ENCODE measurements at places on chromosomes 2 and 18.

DNA sequence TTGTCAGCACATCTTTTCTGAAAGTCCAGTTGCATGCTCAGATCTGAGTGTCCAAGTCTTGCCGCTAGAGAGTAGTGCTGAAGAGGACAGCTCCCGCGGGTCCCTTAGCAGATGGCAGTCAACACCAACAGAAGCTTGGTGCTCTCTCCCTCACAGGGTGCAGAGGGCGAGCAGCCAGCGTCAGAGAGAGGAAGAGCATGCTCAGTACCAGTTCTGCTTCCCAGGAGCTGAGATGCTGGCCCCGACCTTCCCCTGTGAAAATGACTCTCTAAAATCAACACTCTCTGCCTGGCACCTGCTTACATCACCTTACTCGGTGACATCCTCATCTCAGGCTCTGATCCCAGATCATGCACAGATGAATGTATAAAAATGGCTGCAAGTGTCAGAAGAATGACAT lies 86.0 kb upstream of the TWIST2 start:
- no peak for DNase-seq

- DNase-seq: no peak
Measured at GRCh38 chr2:6845312-6845711, 20.4 kb downstream of the CMPK2 start.

GRCh38 chr2:163474889-163475288 lies 260.9 kb downstream of the FIGN start:
- no peak for DNase-seq

- no peak for DNase-seq
Measured at GRCh38 chr2:55616551-55617174, 759 bp downstream of the PPP4R3B start.

DNA sequence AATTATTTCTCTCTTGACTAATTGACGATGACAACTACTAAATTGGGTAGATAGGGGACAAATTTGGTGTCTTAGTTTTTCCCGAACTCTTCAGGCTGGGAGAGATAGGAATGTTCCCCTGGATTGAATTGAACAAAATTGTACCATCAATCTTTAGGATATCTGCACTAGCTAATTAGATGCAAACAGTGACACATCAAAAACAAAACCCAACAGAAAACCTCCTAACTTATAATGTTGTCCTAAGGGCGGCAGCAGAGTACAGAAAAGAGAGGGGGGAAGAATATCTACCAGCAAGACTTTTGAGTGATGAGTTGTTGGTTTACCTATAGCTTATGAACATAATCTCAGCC lies 342.9 kb downstream of the INSIG2 start:
- no peak for DNase-seq

DNA sequence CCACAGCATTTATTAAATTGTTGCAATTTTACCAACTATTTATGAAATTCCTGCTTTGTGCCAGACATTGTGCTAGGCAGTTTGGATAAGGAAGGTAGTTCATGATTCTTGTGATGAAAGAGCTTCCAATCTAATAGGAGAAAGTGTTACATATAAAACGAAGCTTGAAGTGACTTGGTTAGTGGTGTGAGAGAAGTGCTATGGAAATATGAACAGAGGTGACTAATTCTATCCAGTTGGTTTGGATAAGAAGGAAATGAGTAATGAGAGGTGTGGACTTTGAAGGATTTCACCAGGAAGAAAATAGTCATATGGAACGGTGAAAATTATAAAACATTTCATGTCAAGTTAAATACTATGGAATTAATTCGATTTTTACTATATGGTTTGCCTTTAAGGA lies 48.6 kb downstream of the EML6 start:
- no peak for DNase-seq

DNA sequence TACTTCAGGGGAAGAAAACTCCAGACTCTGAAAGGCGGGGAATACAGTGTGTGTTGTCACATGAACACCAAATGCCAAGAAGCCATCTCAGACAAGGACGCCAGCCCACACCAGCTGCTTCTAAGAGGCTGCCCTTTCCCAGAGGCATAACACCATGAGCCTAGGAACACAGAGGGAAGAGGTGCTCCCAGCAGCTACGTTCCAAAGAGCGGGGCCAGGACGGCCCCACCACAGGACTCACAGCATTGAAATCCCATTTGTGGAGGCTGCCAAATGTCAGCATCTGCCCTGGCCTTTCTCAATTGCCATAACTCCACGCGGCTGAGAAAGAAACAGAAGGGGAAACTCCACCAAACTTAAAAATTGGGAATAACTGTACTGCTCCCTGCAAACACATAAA lies 20.1 kb upstream of the ID2 start:
- DNase-seq: no peak

DNA sequence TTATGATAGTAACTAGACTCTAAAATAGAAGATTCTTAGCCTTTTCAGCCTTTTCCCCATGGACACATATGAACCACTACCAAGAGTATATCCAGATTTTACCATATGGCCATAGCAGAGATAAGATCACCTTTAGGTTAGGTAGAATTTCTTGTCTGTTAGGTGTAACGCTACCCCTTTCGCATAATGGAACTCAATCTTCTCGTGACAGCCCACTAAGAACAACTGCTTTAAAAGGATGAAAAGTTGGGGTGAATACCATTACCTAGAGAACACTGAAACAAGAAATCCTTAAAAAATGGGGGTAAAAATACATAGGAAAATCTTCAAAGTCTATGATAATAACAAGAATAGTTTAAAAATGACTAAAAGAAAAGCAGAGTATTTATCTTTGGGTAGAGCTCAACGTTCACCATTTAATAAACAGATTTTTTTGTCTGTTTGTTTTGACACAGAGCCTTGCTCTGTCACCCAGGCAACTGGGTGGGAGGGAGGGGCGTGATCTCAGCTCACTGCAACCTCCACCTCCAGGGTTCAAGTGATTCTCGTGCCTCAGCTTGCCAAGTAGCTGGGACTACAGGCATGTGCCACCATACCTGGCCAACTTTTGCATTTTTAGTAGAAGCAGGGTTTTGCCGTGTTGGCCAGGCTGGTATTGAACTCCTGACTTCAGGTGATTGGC lies 67.2 kb downstream of the VIL1 start:
- no peak for DNase-seq

Data from esophagus squamous epithelium (tissue), 5 donors.